Lower lobe of right lung (tissue), 2 donors: ENCODE measurements at places on chromosomes 1 and 21.

DNA sequence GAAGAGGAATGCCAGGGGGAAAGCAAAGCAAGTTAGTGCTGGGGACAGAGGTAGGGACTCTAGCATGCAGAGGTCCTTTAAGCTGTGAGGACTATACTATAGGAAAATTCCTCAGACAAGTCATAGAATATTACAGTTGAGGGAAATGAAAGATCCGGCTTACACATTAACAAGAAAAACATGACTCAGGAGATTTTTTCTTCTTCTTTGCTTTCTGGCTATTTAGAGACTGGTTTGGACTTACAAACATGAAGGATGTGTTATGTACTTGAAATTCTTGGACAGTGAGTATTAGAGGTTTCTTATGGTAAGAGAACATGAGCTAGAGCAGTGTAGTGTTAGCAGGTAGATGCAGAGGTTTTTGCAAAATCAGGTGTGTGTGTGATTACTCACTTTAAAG, 24.9 kb downstream of the USP25 start:
- DNase-seq, result no peak

DNA sequence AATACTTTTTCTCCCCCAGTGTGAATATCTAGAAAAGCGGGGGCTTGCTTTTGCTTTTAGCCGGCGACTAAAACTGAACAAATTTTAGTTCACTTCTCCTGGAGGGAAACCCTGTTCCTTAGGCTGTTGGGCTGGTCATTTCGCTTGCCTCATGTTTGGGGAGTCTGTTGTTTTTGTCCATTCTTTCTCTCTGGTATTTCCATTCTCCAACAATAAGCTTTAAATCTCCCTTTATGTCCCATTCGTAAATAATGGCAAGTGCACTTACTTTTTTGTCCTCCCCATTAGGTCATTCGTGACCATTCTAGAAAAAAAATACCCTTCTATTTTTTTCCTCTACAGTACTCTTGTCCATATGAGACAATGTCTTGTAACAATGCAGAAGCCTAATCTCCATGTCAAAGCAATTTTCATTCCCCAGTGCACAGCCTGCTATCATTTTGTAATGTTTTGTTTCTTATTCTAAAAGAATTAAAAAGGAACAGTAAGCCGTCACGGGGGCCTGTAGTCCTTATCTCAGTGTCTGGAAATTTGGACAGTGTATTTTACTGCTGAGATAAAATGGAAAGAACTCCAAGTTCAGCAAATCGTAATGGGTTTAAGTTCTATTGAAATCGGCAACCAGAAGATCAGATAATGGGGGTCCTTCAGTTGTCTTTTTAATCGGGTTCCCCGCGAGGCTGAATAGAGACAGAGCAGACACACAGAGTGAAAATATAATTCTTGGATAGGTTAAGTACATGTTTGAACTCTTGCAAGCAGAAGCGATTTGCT, 21.8 kb downstream of the PROX1 start:
- no peak for DNase-seq

DNA sequence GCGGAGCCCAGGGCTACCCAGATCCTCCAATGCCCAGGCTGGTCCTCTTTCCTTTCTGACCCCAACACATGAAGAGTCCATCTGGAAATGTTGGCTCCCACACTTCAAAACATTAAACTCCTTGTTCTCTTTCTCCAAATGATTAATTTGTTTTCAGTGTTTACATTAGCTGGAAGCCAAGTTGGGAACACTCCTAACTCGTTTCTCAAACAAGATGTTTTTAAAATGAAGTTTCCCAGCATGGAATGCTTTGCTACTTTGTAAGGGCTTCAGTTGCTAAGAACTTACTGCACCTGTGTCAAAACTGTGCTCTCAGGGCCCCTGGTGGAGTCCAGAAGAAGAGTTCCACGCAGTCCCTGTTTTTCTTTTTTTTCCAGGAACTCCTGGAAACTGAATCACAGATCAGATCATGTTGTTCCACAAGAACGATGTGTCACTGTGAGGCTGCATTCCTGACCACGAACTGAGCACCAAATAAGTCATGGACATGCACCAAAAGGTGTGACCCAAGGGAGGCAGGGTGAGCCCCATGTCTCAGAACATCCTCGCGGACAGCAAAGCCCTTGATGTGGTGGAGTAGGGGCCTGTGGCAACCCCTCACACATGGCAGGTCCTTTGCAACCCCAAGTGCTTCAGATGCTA, 257.3 kb downstream of the KCNJ6 start:
- no peak for DNase-seq

GRCh38 chr1:56404066-56404465, 175.3 kb downstream of the PLPP3 start:
- no peak for DNase-seq

- DNase-seq, result no peak
These were observed 187.8 kb upstream of the HP1BP3 start for GRCh38 chr1:20974951-20975350.
